ENCODE measurements at places on chromosomes 1 and 21.

- DNase-seq: no peak
Observed at GRCh38 chr21:20943561-20943997, 54.6 kb upstream of the NCAM2 start.

GRCh38 chr1:72485801-72486200 lies 203.5 kb upstream of the NEGR1 start:
- DNase-seq: no peak

GRCh38 chr1:201876148-201876818 lies 12.4 kb upstream of the SHISA4 start:
- DNase-seq: no peak

DNA sequence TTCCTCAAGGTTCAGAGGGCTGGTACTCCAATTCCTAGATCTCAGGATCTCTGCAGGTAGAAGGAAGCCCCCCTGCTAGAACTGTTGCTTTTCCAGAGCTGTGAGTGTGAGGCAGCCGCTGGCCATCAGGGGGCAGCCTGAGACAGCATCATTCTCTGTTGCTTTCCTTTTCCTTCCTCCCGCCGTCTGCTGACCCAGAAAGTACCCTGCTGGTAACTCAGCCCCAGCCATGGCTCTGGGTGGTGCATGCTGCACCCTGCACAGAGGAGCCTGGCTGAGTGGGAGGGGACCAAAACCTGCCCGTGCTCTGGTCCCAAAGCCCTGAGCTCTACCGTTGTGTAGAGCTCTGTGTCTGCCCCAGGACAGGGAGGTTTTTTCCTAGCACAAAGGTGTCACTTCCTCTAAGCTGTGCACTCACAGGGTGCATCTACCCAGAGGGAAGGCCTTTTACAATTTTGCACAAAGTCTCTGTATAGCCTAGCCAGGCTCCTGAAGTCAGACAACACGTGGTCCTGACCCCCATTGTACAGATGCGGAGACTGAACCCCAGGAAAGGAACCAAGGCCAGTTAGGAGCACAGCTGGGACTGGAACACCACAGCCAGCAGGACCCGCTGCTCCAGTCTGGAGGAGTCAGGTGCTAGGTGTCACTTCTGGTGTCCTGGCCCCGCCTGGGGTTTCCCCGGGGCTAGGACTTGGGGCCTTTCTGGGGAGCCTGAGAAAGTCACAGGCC lies 5.6 kb upstream of the FAM131C start:
- peak; percentile 81 for DNase-seq

- DNase-seq: no peak
Observed at GRCh38 chr1:54922921-54923421, 36.0 kb upstream of the DHCR24 start.

- no peak for DNase-seq
Observed at GRCh38 chr1:93818570-93818959, 60.4 kb downstream of the DNTTIP2 start.

DNA sequence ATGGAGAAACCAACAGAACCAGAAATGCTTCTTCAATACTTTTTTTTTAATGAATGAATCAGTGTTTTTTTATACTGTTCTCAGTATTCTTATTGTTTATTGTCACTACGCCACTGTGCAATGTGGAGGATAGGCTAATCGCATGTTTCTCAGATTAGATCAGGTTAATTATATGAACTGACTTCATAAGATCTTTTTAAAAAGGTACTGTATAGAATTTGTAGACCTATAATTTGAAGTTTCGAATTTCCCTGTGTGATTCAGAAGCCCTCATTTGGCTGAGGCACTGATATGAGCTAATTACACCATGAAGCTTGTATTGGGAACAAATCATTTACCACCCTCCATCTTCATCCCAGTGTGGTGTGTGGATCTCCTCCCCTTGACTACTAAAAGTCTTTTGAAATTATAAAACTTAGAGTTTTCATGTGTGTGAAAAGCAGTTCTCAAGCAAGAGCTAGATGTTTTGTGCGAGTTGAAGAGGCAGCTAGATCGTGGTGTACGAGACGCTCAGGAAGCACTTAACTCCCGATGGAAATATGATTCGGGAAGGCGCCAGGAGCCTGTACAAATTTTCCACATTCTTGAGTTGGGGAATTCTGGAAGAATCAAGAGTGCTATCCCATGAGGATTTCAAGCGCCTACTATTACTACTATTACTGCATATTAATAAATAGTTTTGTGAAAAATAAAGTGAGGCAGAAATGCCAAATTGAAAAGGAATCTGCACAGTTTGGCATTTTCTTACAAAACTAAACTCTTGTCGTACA lies 52.1 kb upstream of the KCNE2 start:
- DNase-seq: no peak

DNA sequence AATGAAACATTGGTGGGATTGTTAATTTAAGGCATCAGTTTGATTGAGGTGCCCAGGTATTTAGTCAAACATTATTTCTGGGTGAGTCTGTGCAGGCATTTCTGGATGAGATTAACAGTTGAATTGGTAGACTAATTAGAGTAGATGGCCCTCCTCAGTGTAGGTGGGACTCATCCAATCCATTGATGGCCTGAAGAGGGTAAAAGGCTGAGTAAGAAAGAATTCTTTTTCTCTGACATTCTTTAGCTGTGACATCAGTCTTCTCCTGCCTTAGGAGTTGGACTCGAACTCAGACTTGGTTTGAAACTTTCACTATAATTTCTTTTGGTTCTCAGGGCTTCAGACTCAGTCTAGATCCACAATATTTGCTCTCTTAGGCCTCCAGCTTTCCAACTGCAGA lies 59.6 kb upstream of the ADAMTS5 start:
- no peak for DNase-seq

DNA sequence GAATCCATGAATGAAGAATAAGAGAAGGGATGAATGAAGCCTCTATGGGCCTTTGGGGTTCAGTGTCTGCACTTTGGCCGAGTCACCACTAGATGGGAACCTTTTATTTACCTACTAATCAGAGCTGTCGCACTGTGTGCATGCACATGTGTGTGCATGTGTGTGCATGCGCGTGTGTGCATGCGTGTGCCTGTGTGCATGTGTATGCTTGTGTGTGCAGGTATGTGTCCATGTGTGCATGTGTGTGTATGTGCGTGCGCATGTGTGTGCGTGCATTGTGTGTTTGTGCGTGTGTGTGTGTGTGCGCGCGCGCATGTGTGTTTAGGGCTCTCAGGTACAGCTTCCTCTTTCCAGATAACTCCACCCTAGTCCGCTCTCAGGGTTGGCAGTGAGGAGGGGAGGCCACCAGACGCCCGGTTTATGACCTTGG lies 20.4 kb upstream of the UBXN10 start:
- DNase-seq: no peak

DNA sequence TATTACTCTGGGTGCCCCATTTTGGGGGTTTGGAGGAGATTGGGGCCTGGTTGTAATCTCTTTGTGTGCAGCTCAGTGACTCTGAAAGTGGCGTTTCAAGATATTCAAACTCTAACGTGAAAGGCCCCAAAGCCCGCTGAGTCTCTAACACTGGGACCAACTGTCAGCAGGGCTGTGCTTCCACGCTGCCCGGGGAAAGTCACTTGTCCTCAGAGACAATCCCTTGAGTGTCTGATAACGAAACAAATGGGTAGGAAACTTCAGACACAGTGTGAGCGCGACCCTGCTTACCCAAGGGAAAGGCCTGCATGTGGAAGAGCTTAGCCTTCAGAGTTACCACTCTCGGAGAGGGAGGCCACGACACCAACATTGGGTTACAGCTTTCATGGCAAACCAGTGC lies 837 bp downstream of the UBASH3A start:
- DNase-seq: peak; percentile 51

GRCh38 chr1:89607156-89607555 lies 25.8 kb upstream of the LRRC8C start:
- peak; percentile 40 for DNase-seq

GRCh38 chr1:7942214-7942921 lies 1.7 kb upstream of the TNFRSF9 start:
- DNase-seq: peak; percentile 52

GRCh38 chr21:31450980-31451379 lies 106.9 kb upstream of the TIAM1 start:
- DNase-seq: no peak

- DNase-seq: no peak
Observed at GRCh38 chr1:208089149-208089548, 155.0 kb downstream of the PLXNA2 start.

DNA sequence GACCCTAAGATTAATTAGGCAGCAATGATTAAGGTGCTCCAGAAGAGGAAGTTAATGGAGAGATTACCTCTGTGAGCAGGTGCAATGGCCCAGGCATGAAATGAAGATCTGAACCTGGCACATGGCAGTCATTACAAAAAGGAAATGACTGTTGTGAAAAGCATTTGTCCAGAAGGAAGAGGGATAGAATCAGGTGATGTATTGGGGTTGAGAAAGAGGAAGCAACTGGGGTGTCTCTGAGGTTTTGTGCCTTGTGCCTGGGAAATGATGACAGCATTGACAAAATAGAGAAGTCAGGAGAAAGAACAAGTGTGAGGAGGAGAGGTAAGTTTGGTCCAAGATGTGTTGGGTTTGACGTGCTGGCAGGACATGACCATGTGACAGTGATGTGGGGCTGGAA lies 5.6 kb downstream of the CRCT1 start:
- DNase-seq: no peak

DNA sequence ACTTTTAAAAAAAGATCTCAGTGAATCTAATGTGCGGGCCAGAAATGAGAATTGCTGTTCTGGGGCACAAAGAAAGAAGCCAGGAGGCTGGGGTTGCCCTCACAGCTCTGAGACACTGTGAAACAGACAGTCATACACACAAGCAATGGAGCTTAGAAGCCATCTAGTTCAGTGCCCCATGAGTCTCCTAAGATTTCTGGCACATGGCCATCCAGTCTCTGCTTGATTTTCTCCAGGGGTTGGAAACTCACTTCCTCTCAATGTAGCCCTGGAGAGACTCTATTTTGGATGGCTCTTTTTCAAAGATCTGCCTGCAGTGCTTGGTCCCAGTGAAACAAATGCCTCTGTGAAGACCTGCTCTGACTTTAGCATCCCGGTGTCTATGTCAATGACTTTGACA lies 38.6 kb downstream of the KCNN3 start:
- no peak for DNase-seq

GRCh38 chr1:154619181-154619948 lies 11.4 kb upstream of the ADAR start:
- no peak for DNase-seq

DNA sequence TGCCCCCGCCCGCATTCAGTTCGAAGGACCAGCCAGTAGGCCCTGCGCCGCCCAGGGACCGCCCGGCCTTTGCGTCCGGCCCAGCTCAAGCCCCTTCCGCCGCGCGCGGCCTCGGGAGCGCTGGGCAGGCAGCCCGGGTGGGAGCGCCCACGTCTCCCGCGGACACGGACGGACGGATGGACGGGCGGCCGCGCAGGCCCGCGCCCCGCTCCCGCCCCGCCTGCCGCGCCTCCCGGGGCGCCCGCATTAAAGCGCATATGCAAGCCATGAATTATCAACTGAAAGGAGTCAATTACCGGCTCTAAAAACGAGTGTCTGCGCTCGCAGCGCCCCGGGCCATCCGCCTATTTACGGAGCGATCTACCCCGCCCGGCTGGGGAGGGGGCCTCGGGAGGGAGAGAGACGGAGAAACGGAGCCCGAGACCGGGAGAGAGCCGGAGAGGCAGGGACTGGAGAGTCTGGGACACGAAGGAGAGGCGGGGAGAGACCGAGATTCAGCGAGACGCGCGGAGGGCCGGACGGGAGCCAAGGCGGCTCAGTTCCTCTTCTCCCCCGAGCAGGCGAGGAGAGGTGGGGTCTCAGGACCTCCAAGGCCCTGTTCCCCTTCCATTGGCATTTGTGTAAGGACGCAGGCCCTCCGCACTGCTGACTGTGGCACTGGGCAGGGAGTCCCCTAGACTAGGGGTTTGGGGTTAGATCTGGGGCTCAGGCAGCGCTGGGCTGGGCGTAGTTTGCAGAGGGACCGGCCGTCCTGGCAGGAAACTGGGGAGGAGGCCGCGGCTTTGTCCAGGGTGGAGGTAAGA lies 41.3 kb upstream of the DMBX1 start:
- no peak for DNase-seq

GRCh38 chr1:195965475-195965874 lies 642.8 kb downstream of the KCNT2 start:
- DNase-seq: no peak

DNA sequence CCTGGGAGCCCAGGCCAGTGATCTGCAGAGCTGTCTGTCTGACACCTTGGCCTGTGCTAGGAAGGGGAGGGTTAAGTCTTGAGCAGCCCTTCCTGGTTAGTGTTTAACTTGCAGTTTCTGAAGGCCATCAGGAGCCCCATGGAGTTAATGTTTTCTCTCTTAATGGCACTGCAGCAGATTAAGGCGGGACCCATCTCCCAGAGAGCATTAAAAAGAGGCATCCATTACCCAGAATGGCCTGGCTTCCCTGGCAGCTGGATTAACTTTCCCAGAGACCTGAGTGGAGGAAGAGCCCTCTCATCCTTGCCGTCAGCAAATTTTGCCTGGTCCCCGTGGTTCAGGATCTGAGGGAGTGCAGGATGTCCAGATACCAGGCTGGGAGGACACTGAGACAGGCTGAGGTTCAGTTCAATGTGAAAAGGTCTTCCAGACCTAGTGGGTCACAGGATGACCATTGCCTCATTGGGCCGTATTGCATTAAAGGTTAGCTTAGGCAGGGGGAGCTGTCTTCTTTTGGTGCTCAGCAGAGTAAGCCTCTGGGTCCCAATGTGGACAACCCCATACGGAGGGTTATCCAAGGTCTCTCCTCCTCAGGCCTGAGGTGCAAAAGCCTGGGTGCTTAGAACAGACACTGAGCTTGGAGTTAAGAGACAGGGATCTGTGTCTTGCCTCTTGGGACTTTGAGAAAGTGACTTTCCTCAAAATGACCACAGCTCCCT lies 522.6 kb downstream of the PTPRU start:
- no peak for DNase-seq

GRCh38 chr1:214215583-214215982 lies 65.4 kb upstream of the SMYD2 start:
- DNase-seq: no peak

GRCh38 chr21:35026617-35027562 lies 22.2 kb downstream of the RUNX1 start:
- DNase-seq: peak; percentile 87

GRCh38 chr1:246377625-246378153 lies 129.4 kb downstream of the SMYD3 start:
- no peak for DNase-seq

DNA sequence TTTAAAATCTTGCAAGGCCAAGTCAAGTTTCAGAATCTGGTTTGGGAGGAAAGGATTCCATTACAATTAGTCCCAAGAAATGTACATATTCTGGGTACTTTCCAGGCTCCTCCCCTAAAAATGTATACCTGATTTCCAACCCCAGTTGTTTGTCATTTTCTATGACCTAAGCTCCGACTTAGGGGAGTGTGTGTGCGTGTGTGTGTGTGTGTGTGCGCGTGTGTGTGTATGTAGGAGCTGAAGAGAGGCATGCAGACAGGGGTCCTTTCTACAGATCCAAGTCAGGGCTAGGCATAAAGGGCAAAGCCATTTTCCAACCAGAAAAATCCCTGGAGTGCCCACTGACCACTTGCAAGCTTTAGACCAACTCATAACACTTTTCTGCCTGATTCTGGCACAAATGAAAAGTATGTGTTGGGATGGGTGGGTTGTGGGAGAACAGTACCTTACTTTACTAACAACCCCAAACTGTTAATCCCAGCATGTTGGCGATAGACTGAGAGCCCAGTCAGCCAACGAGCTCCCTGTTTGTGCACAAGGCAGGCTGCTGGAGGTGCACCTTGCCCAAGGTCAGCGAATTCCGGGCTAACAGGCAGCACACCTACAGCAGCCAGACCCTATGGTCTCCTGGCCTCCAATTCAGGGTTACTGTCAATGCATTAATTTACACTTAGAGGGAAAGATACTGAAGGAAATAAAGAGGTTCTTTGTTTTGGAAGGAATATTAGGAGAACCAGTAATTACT lies 1.7 kb downstream of the TRABD2B start:
- DNase-seq: no peak

- no peak for DNase-seq
Observed at GRCh38 chr1:29708796-29709703, 472.7 kb downstream of the PTPRU start.

Measured in stimulated activated CD4-positive, alpha-beta T cell treated with anti-CD3 and anti-CD28 coated beads, Interleukin-15, amount 100 ng/mL, for 24 hours (primary cell).